ENCODE measurements at places on chromosomes 4 and X.

- no peak for DNase-seq
These were observed 2.8 kb downstream of the ERVMER34-1 start for GRCh38 chr4:52748432-52748831.

DNA sequence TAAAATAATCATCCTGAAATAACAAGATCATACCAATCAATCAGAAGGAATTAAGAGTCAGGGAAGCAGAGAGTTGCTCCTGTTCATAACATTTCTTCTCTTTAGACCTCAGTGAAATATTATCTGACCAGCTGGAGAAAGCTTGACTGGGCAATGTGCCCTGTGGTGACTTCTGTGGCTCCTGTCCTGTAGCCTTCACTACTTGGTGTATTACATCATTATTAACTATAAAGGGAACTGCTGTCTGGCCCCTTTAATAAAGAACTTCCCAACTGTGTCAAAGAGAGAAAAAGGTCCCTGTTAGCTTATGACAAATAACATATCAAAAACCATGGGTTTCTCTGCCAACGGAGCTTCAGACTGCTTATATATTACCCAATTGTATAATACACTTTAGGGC lies 18.0 kb downstream of the OPHN1 start:
- DNase-seq, result no peak

- DNase-seq, result peak; percentile 41
These were observed at the start of gene FAM149A for GRCh38 chr4:186104114-186104889. Gene FAM149A, plus strand, starts transcription at chr4:186104704.

- DNase-seq, result no peak
These were observed at the start of gene ANK2 for GRCh38 chr4:113049421-113050370. Gene ANK2, plus strand, starts transcription at chr4:113049653. Its CDS starts 76 bp downstream, at chr4:113049729.

GRCh38 chr4:16794816-16795445 lies 103.5 kb downstream of the LDB2 start:
- DNase-seq, result peak; percentile 11

DNA sequence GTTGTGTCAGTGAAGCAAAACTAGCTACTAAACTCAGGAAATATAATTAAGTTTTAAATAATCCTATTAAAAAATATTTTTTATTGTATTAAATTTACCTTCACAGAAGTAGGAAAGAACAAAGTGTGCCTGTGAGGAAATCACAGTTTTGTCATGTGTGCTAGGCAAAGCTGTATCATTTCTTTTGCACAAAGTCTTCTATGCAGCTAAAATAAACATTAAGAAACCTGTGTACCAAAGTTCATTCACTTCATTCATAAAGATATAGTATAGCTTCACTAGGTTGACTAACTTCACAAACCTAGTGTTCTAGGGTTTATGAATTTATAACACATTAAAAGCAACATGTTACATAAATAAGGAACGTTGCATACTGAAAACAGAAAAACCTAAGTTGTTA lies 131.0 kb downstream of the PDS5A start:
- DNase-seq, result no peak
